ENCODE measurements at places on chromosomes 11 and 22.
A peak's percentile ranks its signal among the peaks of the same experiment; 100 is the strongest.

DNA sequence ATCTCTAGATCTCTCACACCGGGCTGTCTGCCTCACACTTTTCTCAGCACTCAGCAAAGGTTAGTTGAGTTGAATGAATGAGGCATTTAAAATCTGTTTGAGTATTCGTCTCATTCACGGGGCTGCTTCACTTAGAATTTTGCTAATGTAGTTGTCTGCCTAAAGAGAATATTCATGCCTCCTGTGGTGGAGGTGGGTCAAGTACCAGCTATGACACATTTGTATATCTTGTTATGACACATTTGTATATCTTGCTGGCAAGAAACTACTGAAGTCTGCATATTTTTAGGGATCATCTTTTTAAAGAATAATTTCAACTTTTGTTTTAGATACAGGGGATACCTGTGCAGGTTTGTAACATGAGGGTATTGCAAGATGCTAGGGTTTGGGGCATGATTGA, 43.1 kb downstream of the LDLRAD3 start:
- no peak overlapping the region for H3K27ac ChIP-seq
- no peaks in the 10 kb centered on the region for H3K36me3 ChIP-seq
- H3K4me3 ChIP-seq = no peak overlapping the region
- DNase-seq = no peak

DNA sequence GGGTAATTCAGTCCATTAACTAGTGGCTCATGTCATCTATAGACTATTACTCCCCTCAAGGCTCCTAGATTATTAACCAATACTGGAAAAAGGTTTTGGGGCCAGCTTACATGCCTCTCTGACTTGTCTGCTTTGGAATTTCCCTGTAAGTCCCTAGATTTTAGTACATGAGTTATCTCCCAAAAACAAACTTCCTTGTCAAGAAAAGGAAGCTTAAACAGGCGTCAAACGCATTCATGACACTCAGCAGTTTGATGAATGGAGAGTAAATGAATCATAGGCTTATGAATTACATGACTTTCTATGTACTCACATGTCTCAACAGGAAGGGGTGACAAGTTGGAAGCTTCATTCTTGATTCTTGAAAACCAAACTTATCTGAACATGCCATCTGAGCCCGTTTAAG, 70.8 kb downstream of the BLID start:
- H3K27ac ChIP-seq = no peak overlapping the region
- no peak for DNase-seq
- H3K4me3 ChIP-seq = no peak overlapping the region
- H3K4me1 ChIP-seq = no peaks in the 10 kb centered on the region
- no peaks in the 10 kb centered on the region for H3K27me3 ChIP-seq
- H3K36me3 ChIP-seq = no peaks in the 10 kb centered on the region

- no peaks in the 10 kb centered on the region for H3K36me3 ChIP-seq
- DNase-seq = no peak
- no peaks in the 10 kb centered on the region for H3K27me3 ChIP-seq
- H3K27ac ChIP-seq = no peak overlapping the region
- peaks cover 51% of the 10 kb centered on the region for H3K4me1 ChIP-seq
Observed at GRCh38 chr11:2889362-2890273, 4.0 kb upstream of the CDKN1C start.

GRCh38 chr11:117096201-117096991, 1.8 kb downstream of the SIK3 start:
- H3K4me3 ChIP-seq = peak overlapping the region; percentile 78
- H3K36me3 ChIP-seq = no peaks in the 10 kb centered on the region
- H3K4me1 ChIP-seq = peaks cover 54% of the 10 kb centered on the region
- DNase-seq = no peak
- H3K27me3 ChIP-seq = no peaks in the 10 kb centered on the region

GRCh38 chr22:45626198-45626651, 45.4 kb upstream of the ATXN10 start:
- H3K4me1 ChIP-seq = peaks cover 16% of the 10 kb centered on the region
- peak overlapping the region; percentile 7 for H3K4me3 ChIP-seq
- no peak for DNase-seq
- H3K36me3 ChIP-seq = no peaks in the 10 kb centered on the region
- H3K27me3 ChIP-seq = peaks cover 19% of the 10 kb centered on the region

- no peaks in the 10 kb centered on the region for H3K4me1 ChIP-seq
- no peaks in the 10 kb centered on the region for H3K36me3 ChIP-seq
- no peak overlapping the region for H3K27ac ChIP-seq
- no peak overlapping the region for H3K4me3 ChIP-seq
Observed at GRCh38 chr22:24758164-24758799, 16.2 kb downstream of the PIWIL3 start.

GRCh38 chr11:134882141-134882540, 470.1 kb upstream of the B3GAT1 start:
- H3K27ac ChIP-seq = no peak overlapping the region
- no peak overlapping the region for H3K4me3 ChIP-seq
- H3K4me1 ChIP-seq = no peaks in the 10 kb centered on the region
- peaks cover 25% of the 10 kb centered on the region for H3K27me3 ChIP-seq
- H3K36me3 ChIP-seq = no peaks in the 10 kb centered on the region
- no peak for DNase-seq

DNA sequence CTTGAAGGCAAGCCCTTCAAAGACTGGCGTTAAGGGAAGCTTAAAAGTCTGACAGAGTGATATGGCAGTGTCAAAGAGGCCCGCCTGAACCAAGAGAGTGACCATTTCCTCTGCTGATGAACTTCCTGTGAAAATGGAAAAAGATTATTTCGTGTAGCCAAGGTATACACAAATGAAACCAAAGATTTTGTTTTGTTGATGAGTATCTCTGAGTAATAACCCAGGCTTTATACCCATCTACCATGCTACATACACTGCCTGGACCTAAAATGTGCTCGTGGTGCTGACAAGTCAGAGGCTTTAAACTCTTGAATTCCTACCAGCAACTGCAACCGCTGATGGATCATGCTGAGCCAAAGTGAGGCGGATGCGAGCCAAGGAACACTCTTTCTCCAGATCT, 21.0 kb upstream of the FNBP4 start:
- H3K27ac ChIP-seq = no peak overlapping the region
- H3K4me1 ChIP-seq = no peaks in the 10 kb centered on the region
- no peak overlapping the region for H3K4me3 ChIP-seq
- no peak for DNase-seq
- no peaks in the 10 kb centered on the region for H3K27me3 ChIP-seq
- peaks cover 90% of the 10 kb centered on the region for H3K36me3 ChIP-seq

- DNase-seq = no peak
- no peaks in the 10 kb centered on the region for H3K27me3 ChIP-seq
- H3K4me3 ChIP-seq = no peak overlapping the region
Observed at GRCh38 chr11:112159098-112160065, 4.5 kb downstream of the IL18 start.

DNA sequence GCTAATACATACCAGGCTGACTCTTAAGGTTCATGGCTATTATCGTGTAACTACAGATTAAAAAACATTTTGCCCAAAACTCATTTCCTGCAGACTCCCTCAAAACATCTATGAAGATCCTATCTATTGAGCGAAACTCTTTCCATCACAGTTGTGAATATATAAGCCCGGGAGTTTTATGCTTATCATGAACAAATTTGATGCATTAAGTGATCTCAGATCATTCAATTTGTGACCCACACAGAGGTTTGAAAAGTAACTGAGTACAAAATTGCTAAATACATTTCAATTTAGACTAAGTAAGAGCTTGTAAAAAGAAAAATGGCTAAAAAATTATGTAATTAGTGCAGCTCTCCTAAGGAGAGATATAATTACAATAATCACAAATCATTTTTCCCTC, 1228.8 kb upstream of the TENM4 start:
- no peak overlapping the region for H3K27ac ChIP-seq
- no peaks in the 10 kb centered on the region for H3K36me3 ChIP-seq
- no peak for DNase-seq
- H3K27me3 ChIP-seq = no peaks in the 10 kb centered on the region

GRCh38 chr22:47691152-47691895, 928.9 kb downstream of the TBC1D22A start:
- H3K27me3 ChIP-seq = no peaks in the 10 kb centered on the region
- peak overlapping the region; percentile 1 for H3K27ac ChIP-seq
- H3K36me3 ChIP-seq = no peaks in the 10 kb centered on the region
- DNase-seq = no peak
- H3K4me1 ChIP-seq = peaks cover 2% of the 10 kb centered on the region
- no peak overlapping the region for H3K4me3 ChIP-seq

- H3K4me1 ChIP-seq = no peaks in the 10 kb centered on the region
- no peak for DNase-seq
- no peak overlapping the region for H3K27ac ChIP-seq
- no peaks in the 10 kb centered on the region for H3K27me3 ChIP-seq
Observed at GRCh38 chr11:61639816-61640443, 40.3 kb upstream of the DAGLA start.

DNA sequence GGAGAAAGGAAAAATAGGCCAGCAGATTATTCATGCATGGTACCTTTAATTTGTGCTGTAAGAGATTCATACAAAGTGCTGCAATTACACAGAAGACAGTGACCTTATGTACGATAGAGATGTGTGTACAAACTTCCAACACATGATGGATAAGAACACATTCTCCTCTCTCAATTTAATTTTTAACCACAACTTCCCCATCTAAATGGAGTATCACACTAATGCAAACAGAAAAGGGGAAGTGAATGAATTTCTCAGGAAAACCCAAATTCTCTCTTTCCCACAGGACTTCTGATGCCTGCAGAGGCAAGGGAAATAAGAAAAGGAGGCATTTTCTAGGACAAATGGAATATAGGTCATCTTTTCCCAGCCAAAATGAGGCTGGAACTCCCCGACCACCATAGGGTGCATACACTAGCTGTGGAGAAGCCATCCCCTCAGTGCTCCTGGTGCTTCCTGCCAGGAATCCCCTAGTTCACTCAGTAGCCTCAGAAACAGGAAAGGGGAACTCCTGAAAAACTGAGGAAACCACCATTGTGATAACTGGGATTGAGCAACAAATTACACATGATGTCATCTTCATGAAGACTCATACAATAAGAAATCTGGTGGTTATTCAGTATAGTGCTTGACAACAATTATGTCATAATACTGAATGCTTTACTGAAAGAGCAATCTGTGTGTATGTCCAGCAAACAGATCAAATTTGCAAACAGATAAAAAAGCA, 22.4 kb downstream of the MMP10 start:
- H3K36me3 ChIP-seq = no peaks in the 10 kb centered on the region
- H3K27ac ChIP-seq = no peak overlapping the region
- peaks cover 3% of the 10 kb centered on the region for H3K27me3 ChIP-seq

GRCh38 chr11:70601861-70602538, 203.7 kb downstream of the CTTN start:
- peaks cover 10% of the 10 kb centered on the region for H3K27me3 ChIP-seq
- DNase-seq = no peak
- no peak overlapping the region for H3K27ac ChIP-seq
- H3K4me1 ChIP-seq = no peaks in the 10 kb centered on the region
- H3K36me3 ChIP-seq = no peaks in the 10 kb centered on the region
- H3K4me3 ChIP-seq = no peak overlapping the region

DNA sequence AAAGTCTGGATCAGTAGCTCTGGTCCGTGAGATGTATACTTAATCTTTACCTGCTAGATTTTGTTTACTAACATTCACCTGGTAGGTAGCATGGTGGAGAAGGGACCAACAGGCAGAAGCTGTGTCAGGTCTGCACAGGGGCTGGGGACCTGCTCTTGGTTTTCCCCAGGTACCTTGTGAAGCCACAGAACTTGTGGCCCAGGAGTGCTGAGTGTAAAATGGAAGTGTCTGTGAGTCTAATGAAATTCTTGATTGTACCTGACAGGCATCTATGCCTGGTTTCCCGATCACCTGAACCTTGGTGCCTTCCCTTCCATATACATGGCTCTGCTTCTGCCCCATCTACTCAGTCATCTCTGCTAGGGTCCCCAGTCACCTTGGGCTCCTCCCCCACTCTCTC, 94.3 kb downstream of the CWC15 start:
- peaks cover 24% of the 10 kb centered on the region for H3K4me1 ChIP-seq
- no peak for DNase-seq
- peaks cover 27% of the 10 kb centered on the region for H3K36me3 ChIP-seq
- H3K27me3 ChIP-seq = no peaks in the 10 kb centered on the region

GRCh38 chr11:73218106-73218829, at the start of gene P2RY2:
TSS of gene P2RY2 (plus strand) at chr11:73218281. CDS start at chr11:73234160, 15,879 bp downstream.
- H3K4me1 ChIP-seq = peaks cover 36% of the 10 kb centered on the region
- peak within 1 kb of the TSS; percentile 51 for H3K4me3 ChIP-seq
- no peak for DNase-seq
- H3K27me3 ChIP-seq = peaks cover 2% of the 10 kb centered on the region
- H3K36me3 ChIP-seq = no peaks in the 10 kb centered on the region
- peak within 1 kb of the TSS; percentile 45 for H3K27ac ChIP-seq

- peaks cover 5% of the 10 kb centered on the region for H3K4me1 ChIP-seq
- H3K4me3 ChIP-seq = no peak overlapping the region
- DNase-seq = no peak
Observed at GRCh38 chr11:85748455-85748891, 62.5 kb downstream of the SYTL2 start.

- no peak overlapping the region for H3K27ac ChIP-seq
- H3K27me3 ChIP-seq = no peaks in the 10 kb centered on the region
- no peaks in the 10 kb centered on the region for H3K36me3 ChIP-seq
- H3K4me3 ChIP-seq = no peak overlapping the region
Observed at GRCh38 chr11:107741044-107741823, 29.4 kb upstream of the SLN start.

GRCh38 chr11:6468712-6469495, 4.8 kb downstream of the TRIM3 start:
- peak; percentile 91 for DNase-seq
- no peaks in the 10 kb centered on the region for H3K27me3 ChIP-seq
- H3K4me3 ChIP-seq = no peak overlapping the region
- peaks cover 21% of the 10 kb centered on the region for H3K4me1 ChIP-seq

DNA sequence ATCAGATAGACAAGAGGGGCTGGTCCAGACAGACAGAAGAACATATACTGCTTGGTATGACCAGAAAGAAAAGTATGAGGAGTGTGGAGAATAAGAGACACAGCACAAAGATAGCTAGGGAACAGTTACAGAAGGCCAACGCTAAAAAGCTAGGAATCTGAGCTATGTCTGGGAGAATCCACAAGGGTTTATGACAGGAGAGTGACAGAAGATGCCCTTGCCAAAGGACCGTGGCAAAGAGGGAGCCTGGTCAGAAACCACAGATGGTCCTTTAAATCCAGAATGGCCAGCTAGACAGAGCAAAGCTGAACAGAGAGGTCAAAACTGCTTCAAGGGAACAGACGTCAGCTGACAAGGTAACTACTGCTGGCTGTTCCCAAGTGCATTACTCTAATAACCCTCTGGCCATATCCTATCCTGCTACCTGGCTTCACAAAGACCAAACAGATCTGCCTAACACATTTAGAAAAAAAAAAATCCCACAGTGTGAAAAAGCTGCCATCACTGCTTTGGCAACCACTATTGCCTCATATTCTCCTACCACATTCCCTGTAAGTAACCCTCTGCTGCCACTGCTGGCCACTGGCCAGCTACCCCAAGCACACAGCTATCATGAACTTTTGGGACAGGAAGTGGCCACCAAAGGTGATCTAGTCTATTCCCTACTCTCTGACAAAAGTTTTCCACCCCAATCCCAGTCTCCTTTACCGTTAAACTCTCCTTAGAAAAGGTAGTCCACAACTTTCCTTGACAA, 7.3 kb downstream of the SERGEF start:
- no peak overlapping the region for H3K4me3 ChIP-seq
- no peak for DNase-seq
- peaks cover 4% of the 10 kb centered on the region for H3K4me1 ChIP-seq

Data from suprapubic skin (tissue), 4 donors.